ENCODE measurements at places on chromosomes 4 and X.
A peak's percentile ranks its signal among the peaks of the same experiment; 100 is the strongest.

GRCh38 chr4:161247831-161248230 is 916.0 kb downstream of the FSTL5 start:
- no peak for DNase-seq

DNA sequence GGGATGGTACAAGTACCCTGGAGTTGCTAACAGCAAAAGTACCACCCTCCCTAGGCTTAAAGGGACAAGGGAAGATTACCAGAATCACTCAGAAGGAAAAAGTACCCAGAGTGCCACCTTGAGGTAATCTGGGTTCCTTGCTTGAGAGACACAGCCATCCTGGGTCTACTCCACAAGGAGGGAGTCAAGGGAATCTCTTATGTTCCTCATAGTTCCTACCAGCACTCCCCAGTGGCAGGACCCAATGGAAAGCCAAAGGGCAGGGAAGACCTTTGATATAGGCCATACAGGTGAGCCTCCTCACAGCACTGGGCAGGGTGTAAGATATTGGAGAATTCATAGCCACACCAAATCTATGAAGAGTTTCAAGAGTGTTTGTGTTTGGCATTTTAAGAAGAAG is 5.7 kb downstream of the IL2 start:
- peak; percentile 5 for DNase-seq

DNA sequence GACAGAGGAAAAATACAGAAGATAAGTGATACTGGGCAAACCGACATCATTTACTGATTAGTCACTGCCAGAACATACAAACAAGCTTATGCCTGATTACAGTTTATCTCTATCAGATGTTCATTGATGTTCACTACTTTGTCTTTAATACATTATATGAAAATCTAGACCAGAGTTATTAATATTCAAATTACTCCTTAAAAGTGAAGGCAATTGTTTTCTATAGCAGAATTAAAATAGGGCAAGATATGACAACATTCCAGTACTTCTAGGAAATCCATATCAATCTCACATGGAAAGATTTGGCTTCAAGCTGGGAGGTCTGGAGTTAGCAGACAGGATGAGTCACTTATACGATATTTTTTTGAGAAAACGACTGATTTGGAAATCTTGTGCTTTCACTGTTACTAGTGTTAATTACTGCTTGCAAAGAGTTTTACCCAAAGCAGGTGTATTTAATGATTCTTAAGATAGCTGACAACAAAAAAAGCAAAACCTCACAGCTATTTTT is 31.8 kb downstream of the HPGD start:
- DNase-seq, result no peak

- no peak for DNase-seq
Measured at GRCh38 chr4:8818063-8818881, 53.4 kb downstream of the HMX1 start.

DNA sequence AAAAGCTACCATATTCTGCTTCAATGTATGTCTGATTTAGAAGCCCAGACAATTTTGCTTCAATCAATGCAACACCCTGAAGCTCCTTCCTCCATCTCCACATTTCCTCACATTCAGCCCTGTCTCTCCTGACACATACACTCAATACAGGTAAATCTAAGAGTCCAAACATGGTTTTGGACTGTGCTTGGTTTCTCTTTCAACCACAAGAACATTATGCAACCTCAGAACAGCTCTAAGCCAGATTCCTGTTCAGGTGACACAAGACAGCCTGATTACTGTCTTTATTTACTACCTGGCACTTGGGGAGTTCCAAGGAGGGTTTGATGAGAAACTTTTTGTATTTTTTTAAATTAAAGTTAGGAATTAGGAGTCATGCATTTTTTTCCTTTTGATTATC is 307.5 kb upstream of the SLIT2 start:
- no peak for DNase-seq

GRCh38 chr4:38119668-38120385 is 159.6 kb downstream of the PTTG2 start:
- DNase-seq, result no peak

DNA sequence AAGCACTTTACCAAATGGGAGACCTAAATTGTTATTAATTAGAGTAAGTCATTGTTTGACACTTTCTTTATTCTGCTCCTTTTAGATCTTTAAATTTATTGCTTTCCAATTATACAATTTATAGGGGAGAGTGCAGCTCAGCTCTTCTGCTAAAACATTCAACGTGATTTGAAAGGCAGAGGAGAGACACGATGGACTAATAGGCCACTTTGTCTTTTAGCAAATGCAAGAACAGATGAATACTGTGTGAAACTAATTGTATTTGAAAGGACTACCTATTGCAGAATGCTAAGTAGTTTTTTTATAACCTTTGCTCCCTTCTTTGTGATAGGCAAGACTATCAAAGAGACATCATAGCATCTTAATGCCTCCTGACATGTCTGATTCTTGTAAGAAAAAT is 320.4 kb upstream of the KLF3 start:
- no peak for DNase-seq

DNA sequence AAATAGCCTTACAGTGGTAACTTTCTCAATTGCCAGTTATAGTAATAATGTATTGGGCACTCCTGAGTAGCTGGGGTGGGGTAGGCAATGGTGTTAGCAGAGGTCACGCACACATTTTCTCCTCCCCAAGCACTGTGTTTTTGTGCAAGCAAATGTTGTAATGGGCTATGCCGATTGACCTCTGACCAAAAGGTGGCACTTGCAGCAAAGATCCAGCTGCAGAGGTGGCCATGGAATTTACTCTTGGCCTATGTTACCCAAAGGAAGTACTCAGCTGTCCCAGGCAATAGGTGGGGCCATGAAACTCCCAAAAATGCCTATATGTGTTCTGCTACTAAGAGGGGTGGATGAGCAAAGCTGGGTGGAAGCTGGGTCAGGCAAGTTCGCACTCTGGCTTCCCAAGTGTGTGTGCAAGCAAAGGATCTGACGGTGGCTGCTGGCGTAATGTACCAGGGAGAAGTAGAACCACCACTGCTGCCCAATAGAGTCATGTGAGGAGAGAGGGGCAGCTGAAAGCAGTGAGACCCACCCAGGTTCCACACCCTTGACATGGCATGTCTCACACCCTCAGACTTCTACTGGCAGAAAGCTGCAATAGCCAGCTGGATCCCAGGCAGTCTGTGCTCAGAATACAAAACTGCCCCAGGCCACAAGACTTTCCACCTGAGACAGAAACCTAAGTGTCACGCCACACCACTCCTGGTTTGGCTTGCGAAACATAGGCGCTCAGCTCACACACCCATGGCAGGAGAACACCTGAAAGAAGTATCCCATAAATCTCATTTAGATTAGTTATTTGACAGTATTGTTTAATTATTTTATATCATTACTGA is 353.3 kb upstream of the EMCN start:
- no peak for DNase-seq

DNA sequence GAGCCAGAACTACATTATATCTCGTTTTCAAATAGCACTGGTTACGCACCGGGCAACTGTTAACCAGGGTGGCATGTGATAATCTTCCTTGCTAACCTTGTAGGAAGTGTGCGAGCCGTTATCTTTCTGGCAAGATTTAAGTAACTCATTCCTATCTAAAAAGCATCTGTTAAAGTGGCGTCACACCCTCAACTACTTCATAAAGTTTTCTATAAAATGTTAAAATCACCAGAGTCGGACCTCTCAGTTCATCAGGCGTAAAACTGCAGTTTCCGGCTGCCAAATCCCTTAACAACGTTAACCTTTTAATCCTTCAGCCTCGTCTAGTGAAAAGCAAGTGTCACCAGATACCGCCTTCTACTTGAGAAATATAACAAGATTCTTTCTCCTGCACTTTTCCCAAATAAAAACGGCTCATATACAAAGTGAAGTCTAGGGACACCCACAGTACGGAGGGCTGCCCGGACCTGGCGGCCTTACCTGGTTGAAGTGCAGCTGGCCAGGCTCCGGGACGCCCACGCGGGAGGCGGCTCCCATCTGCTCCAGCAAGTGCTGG is 1.2 kb downstream of the SLC39A8 start:
- DNase-seq, result no peak

DNA sequence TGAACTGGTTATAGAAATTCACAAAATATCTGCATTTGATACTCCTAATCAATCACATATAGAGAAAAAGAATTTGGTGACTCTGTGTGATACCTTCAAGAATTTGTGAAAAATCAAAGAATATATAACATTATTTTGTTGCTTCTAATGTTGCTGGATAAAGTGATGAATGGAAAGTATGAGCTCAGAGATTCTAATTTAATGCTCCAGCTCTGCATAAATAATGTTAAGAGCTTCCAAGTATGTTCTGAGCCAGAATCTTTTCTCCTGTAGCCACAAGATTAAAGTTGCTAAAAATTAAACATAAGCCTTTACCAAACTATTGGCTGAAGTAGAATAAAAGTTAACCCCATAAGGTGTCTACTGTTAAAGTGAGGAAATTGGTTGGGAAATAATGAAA is 294.7 kb upstream of the CT83 start:
- no peak for DNase-seq

DNA sequence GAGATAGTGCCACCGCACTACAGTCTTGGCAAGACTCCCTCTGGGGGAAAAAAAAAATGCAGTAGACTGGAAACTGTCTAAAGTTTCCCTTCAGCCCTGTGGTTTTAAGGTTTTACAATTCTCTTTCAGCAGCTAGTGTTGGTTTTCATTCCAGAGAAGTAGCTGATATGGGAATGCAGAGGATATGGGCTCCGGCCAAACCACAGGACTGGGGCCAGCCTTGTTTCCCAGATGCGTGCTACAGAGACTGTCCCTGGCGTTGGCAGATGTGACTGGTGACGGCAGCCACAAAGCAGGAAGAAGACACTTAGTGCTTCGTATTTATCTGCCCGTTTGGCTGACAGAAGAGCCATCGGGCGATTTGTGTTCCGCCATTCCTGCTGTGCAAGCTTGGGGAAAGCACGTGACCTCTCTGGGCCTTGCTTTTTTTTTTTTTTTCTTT is 43.2 kb downstream of the ZBTB49 start:
- no peak for DNase-seq

GRCh38 chr4:60724623-60725022 is 475.5 kb upstream of the ADGRL3 start:
- no peak for DNase-seq

DNA sequence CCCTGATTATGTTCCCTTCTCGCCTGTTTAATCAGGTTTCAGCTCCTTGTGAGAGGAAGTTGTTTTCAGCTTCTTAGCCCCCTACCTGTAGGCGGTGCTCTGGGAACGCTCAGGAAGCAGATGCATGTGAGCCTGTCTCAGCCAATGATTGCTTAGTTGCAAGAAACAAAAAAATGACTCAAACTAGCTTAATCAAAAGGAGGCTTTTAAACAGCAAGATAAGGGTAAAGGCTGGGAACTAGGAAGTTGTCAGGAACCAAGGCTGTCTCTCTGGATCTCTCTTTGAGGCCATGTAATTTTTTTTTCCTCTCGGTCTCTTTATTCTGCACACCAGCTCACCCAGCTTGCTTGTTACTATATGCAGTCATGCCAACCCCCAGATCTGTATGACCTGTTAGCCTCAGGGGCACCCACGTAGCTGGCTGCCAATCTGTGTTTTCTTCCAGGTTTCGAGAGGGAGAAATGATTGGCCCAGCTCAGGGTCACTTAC is 109.1 kb downstream of the PTTG2 start:
- DNase-seq, result peak; percentile 8

DNA sequence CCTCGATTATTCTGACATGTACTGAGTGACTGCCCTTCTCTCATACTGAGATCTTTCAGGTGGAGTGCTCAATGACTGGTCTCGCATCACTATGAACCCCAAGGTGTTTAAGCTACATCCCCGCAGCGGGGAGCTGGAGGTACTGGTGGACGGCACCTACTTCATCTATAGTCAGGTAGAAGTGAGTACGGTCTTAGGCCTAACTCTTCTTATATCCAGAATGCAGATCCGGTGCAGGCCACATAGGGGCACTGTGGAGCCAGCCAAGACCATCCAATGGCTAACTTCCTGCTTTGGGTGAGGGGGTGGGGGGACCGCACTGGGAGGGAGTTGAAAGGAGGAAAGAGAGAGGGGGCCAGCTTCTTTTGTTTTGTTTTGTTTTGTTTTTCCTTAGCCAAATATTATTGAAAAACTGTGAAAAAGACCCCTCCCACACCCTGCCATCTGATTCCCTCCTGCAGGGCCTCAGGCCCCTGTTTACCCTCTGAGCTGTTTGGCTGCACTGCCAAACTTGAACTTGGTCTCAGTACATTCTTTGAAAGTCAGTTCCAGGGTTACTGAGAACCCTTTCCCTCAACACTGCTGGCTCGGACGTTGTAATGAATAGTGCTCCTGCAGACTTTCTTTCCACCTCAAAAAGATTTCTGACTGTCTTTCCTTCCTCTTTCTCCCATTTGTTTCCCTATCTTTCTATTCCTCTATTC is 16.2 kb downstream of the AWAT2 start:
- no peak for DNase-seq

- no peak for DNase-seq
Measured at GRCh38 chr4:172996571-172997216, 171.9 kb upstream of the GALNT7 start.

GRCh38 chr4:161273607-161274006 is 890.2 kb downstream of the FSTL5 start:
- DNase-seq, result no peak

DNA sequence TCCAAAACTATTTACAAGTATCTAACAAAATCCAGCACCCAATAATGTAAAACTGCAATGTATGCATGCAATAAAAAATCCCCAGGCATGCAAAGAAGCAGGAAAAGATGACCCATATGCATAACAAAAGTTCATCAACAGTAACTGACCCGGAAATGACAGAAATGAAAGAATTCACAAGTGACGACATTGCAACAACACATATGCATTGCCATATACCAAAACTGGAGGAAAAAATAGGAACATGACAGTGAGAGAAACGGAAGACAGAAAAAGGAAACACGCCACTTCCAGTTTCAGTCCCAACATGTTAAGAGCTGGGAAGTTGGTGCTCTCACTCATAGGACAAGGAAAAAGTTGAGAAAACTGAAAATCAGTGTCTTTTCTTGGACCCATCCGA is 154.6 kb downstream of the EVC2 start:
- DNase-seq, result no peak

GRCh38 chr4:145293658-145294057 is 113.3 kb upstream of the OTUD4 start:
- DNase-seq, result no peak

DNA sequence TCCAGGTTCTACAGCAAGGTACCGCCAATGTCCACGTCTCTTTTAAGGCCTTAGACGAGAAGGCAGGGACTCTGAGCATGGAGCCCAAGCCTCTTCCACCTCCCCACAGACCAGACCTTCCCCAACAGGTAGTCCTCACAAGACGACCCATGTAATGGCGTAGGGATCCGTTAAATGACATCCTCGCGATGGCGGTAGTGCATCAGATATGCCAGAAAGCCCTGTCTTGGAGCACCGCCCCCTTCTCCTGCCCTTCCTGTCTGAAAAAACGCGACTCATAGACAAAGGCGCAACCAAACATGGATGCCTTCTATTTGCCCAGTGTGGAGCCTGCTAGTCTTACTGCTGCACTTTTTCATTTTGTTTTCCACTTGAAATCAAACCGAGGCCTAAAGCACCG is 185.4 kb downstream of the OR13H1 start:
- no peak for DNase-seq

- no peak for DNase-seq
Measured at GRCh38 chr4:168162604-168163003, 70.3 kb downstream of the ANXA10 start.
